CD4-positive, CD25-positive, alpha-beta regulatory T cell (primary cell): ENCODE measurements at places on chromosomes 6 and 20. TPM values are rescaled to one million over a fixed set of nuclear protein-coding genes. Genes with fewer than 3 reads are reported as not detected.

GRCh38 chr6:44742201-44742600 lies 354.7 kb downstream of the CDC5L start:
- no peak for DNase-seq

DNA sequence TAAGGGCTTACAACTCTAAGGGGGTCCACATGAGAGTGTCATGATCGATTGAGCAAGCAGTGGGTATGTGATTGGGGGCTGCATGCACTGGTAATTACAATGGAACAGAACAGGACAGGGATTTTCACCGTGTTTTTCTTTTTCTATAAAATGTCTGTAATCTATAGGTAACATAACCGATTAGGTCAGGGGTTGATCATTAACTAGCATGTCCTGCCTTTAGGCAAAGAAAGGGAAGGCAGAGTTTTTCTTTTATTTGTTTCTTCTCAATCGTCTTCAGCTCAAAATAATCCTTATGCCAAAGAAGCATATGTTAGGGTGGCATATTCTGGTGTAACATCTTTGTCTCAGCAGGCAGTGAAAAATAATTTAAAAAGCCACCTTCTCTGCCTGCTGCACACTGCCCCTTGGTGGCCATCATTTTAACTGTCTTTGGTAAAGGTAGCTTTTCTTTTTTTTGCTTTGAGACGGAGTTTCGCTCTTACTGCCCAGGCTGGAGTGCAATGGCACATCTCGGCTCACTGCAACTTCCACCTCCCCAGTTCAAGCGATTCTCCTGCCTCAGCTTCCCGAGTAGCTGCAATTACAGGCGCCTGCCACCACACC lies 9.7 kb upstream of the CEP43 start:
- DNase-seq: peak; percentile 63

DNA sequence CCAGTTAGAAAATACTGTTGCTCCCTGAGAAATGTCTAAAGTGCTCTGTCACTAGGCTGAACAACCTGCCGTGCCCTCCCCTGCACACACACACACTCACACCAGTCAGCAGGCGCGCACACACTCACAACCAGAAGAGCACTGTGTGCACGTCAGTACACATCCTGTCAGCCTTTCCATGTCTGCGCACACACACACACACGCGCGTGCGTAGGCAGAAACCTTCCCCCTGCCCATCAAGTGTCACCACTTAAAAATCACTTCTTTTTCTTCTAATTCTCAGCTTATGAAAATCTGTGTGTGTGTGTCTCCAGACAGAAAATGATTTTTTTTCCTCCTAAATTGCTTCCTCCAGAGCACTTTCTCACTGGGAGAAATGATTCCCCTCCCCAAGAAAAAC lies 100.3 kb downstream of the EDN3 start:
- no peak for DNase-seq

- DNase-seq: no peak
Measured at GRCh38 chr20:36493801-36494114, 47.6 kb upstream of the MYL9 start.

SMPDL3A gene
- total RNA-seq: not detected
